ENCODE measurements at places on chromosomes 16 and 17.
A peak's percentile ranks its signal among the peaks of the same experiment; 100 is the strongest.

DNA sequence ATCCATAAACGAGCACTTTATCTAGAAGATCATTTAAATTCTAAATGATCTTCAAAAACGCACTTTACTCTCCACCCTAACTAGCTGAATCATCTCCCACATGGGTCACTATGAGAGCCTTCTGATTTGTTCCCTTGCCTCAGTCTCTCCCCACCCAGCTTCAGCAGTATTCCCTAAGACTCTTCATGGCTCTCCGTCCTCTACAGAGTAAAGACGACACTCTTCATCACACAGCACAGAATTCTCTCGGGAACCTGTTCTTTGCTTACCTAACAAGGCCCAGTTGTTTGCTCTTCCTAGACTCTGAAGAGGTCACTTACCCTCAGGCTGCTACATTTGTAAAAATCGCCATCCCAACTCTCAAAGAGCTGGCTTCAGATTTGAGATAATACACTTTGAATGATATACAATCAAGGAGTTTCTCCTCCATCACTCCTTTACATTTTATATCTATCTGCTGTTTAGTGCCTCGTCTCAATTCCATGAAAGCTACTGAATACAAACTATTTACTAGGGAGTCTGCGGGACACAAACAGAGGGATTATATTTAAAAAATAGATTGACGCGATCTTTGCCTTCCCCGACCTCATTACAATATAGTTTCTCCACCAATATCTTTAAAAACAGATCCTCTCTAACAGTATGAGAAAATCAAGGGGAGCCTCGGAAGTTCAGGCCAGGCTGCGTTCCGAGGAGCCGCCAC lies 511 bp upstream of the LIG3 start:
- peak overlapping the region; percentile 88 for H3K27ac ChIP-seq
- no peaks in the 10 kb centered on the region for H3K36me3 ChIP-seq
- peak overlapping the region; percentile 73 for H3K4me3 ChIP-seq
- no peaks in the 10 kb centered on the region for H3K27me3 ChIP-seq
- 0 out of 2 replicates have a peak, but pooled peaks cover 11% of the 10 kb centered on the region for H3K4me1 ChIP-seq
- DNase-seq: no peak

DNA sequence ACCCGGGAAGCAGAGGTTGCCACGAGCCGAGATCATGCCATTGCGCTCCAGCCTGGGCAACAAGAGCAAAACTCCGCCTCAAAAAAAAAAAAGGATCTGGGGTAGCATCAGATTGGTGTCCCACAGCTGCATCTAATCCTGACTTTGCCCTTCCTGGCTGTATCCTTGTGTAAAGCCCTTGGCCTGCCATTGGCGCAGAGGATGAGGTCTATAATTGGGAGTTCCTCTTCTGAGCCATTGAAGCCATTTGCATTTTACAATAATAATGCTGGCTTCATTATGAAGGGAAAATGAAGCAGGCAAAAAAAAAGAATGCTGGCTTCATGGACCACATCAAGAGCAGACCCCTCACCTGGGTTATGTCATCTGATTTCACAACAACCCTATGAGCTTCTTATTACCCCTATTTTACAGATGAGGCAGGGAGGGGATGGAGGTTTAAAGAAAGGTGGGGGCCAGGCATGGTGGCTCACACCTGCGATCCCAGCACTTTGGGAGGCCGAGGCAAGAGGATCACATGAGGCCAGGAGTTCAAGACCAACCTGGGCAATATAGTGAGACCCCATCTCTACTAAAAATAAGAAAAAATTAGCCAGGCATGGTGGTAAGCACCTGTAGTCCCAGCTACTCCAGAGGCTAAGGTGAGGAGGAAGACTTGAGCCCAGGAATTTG lies 1.2 kb upstream of the LITAFD start:
- no peaks in the 10 kb centered on the region for H3K4me1 ChIP-seq
- no peaks in the 10 kb centered on the region for H3K36me3 ChIP-seq
- no peaks in the 10 kb centered on the region for H3K27me3 ChIP-seq
- no peak for DNase-seq

- DNase-seq: no peak
- peaks cover 22% of the 10 kb centered on the region for H3K27me3 ChIP-seq
- H3K4me1 ChIP-seq: no peaks in the 10 kb centered on the region
- no peak overlapping the region for H3K4me3 ChIP-seq
Measured at GRCh38 chr17:79831265-79832217, 7.7 kb downstream of the CBX4 start.

DNA sequence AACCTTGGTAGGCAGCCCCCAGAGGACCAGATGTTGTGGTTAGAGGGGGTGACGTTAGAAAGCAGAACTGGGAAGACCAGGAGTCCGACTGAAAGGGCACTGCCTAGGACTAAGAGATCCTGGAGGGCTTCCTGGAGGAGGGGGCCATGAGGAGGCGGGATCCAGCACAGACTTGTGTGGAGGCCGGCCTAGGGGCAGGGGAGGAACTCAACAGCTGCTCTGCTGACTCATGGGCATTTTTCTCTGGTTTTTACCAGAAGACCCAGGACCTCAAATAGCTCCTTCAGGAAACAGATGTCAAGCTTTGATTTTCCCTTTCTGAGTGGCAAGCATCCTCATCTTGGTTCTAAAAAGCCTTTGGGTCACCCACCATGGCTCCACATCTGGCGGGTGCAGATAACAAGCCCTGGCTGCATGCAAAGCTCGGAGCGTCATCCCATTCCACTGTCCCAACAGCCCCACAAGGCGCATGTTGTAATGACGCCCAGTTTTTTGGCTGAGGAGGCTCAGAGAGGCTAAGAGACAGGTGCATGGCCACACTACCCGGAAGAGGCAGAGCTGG lies 29.0 kb downstream of the IL21R start:
- H3K36me3 ChIP-seq: no peaks in the 10 kb centered on the region
- H3K4me1 ChIP-seq: peaks cover 11% of the 10 kb centered on the region
- no peak overlapping the region for H3K4me3 ChIP-seq
- no peak for DNase-seq
- H3K27ac ChIP-seq: no peak overlapping the region

GRCh38 chr16:50941681-50942080 lies 199.8 kb downstream of the CYLD start:
- H3K4me1 ChIP-seq: no peaks in the 10 kb centered on the region
- H3K27ac ChIP-seq: no peak overlapping the region
- H3K4me3 ChIP-seq: no peak overlapping the region
- no peaks in the 10 kb centered on the region for H3K27me3 ChIP-seq

DNA sequence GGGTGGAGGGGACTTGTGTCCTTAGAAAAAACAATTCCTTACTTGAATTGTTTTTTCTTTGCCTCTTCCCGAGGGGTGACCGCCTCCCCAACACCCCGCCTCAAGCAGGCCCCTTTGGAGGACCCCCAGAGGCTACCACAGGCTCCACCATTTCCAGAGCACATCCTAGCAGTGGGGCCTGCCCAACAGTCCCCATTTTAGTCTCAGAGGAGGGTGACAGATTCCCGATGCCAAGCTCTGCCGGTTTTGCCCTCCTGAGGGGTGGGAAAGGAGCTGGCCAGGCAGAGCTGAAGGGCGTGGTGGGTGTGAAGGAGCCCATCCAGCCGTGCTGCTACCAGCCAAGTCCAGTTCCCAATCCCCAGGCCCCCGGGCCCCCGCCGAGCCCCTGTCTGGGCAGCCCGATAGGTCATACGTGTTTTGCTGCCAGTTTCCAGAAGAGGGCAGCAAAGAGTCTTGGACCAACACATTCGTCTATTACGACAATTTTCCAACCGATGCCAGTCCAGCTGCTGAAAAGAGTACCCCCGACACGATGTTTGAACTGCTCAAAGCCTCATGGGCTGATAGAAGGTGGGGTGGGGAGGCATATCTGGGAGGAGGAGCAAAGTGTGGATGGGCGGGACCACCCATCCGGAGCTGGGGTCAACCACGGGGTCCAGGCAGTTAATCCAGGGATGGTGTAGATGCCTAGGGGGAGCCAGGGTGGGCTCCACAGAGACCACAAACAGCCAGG lies 18.8 kb upstream of the GAA start:
- no peaks in the 10 kb centered on the region for H3K4me1 ChIP-seq
- peaks cover 88% of the 10 kb centered on the region for H3K27me3 ChIP-seq
